Activated T-cell treated with anti-CD3 and anti-CD28 coated beads for 48 hours (primary cell): ENCODE measurements at places on chromosomes 1 and 21.
A peak's percentile ranks its signal among the peaks of the same experiment; 100 is the strongest.

GRCh38 chr21:38041493-38041892 lies 125.2 kb upstream of the KCNJ6 start:
- DNase-seq = no peak

- DNase-seq = no peak
Measured at GRCh38 chr1:156931211-156931952, 10.9 kb downstream of the LRRC71 start.

GRCh38 chr21:44297525-44298290 lies 2.1 kb upstream of the PFKL start:
- DNase-seq = peak; percentile 67

GRCh38 chr1:19628879-19629278 lies 15.2 kb upstream of the NBL1 start:
- DNase-seq = no peak

DNA sequence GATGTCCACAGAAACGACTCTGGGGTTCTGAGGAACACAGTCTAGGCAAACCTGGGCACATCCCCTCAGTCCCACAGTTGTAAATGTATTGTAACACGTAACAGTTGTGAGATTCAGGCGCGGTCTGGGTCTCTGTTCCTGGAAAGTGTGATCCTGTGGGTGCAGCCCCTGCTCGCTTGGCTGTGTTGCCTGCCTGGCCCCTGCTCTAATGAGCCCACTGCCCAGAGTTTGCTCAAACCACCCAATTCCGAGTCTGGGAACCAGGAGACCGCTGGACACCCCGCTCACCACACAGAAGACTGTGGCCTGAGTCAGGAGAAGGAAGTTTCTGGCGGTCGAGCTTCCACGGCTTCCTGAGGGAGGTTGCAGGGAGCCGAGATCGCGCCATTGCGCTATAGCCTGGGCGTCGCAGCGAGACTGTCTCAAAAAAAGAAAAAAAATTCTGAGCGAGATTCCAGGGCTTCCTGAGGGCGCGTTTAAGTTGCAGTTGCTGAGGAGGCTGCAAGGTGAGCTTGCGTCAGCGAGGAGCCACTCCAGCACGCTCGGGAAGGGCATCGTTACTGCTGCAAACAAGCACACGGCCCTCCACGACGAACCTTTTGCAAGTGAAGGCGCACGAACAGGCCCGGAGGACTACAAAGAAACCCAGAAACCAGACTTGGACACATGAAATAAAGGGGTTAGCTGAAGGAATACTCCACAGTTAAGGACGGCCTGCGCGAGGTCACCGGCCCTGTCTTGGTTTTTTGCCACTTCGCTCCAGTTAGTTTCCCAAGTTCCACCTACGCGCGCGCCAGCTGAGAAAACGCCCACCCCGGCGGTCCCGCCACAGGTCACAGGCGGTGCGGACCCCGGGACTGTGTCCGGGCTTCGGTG lies 1.1 kb downstream of the C21orf58 start:
- peak; percentile 11 for DNase-seq

GRCh38 chr1:174676856-174677255 lies 229.1 kb downstream of the GPR52 start:
- DNase-seq = no peak

DNA sequence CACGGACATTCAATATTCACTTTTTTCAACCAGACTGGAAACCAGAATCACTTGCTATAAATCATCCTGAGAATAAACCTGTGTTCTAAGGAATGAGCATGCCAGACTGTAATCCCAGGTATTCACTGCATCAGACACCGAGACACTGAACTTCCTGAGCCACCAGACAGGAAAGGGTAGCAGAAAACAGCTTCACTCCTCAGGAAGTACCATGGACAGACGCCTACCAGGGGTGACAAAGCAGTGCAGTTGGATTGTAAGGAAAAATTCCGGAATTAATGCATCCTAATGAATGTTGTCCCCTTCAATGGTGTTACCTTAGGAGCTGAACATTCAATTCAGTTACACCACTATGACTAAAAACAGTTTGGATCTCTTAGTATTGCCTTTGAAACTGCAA lies 156.1 kb downstream of the PIGK start:
- DNase-seq = no peak

- DNase-seq = no peak
Measured at GRCh38 chr1:150444232-150444631, 43.0 kb upstream of the TARS2 start.

- DNase-seq = no peak
Measured at GRCh38 chr1:59089922-59090457, 206.9 kb upstream of the FGGY start.

DNA sequence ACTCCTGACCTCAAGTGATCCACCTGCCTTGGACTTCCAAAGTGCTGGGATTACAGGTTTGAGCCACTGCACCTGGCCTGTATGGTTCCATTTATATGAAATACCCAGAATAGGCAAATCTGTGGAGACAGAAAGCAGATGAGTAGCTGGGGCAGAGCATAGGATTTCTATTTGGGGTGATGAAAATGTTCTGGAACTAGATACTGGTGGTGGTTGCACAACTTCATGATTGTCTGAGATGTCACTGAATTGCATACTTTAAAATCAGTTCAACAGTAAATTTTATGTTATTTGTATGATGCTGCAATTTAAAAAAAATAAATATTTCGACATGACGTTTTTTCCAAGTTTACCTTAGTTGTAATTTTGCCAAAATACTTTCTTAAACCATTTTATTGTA lies 23.9 kb downstream of the ITSN1 start:
- no peak for DNase-seq

DNA sequence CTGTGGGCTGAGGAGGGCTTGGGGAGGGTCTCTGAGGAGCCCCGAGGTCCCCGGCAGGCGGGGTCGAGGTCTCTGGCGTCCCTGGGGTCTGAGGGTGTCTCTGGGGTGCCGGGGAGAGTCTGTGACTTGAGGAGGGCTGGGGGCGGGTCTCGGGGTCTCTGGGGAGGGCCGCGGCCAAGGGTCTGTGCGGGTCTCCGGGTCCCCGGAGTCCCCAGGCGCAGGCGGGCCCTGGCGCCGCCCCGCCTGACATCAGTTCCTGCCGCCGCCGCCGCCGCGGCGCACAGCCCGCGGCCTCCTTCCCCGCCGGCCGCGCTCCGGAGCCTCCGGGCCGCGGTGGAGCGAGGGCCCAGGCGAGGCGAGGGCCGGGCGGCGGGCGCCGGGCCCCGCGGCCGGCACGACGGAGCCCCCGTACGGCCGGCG lies at the start of gene PLEKHM2:
Gene PLEKHM2 (plus strand): TSS at position 279 of the 420 bp plus-strand sequence. CDS start 239 bp downstream, outside the sequence.
- DNase-seq = peak; percentile 54

DNA sequence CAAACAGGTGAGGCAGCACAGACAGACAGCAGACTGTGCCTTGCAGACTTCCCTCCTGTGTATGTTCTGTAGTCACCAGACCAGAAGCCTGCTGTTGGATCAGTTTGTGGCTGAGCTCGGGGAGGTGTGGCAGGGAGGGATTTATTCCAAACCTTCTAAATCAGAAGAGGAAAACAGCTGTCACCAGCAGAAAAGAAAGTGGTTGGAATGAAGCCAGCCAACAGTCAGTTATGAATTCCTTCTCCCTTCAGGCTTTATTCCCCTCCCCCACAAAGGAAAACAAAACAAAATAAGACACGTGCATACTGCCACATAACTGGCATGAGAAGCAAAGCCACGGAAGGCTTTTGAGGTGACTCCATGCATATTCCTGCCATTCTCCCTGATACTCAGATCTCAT lies 19.0 kb upstream of the PIGV start:
- no peak for DNase-seq

GRCh38 chr1:244751271-244751895 lies 84.1 kb upstream of the COX20 start:
- DNase-seq = no peak
